Progenitor cell of endocrine pancreas (in vitro differentiated cells): ENCODE measurements at places on chromosomes 6 and 20. TPM values are rescaled to one million over a fixed set of nuclear protein-coding genes. Genes with fewer than 3 reads are reported as not detected.

DNA sequence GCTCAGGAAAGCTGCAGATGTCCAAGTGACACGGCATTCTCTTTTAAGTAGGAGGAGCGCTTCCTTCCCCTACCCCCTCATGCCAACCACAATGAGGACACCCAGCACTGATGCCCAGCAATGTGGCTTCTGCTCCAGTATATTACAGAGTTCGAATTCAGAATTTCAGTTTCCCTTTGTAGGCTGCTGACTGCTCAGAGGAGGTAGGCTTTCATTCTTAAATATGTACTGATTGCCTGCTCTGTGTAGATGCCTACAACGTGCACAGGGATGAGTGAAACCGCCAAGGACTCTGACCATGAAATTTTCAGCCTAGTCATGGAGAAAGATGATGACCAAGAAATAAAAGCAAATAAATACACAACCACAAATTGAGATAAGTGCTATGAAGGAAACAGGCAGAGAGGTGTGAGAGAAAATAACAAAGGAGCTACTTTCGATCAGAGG is 50.9 kb upstream of the TNFAIP3 start:
- H3K4me1 ChIP-seq, result peaks cover 3% of the 10 kb centered on the region
- H3K27me3 ChIP-seq, result no peaks in the 10 kb centered on the region
- no peak for DNase-seq
- H3K27ac ChIP-seq, result no peak overlapping the region
- no peak overlapping the region for H3K4me3 ChIP-seq

The COX4I2 gene
- total RNA-seq, result not detected in 2 replicates

- H3K27ac ChIP-seq, result no peak overlapping the region
- no peaks in the 10 kb centered on the region for H3K27me3 ChIP-seq
- H3K4me1 ChIP-seq, result peaks cover 11% of the 10 kb centered on the region
- peaks cover 27% of the 10 kb centered on the region for H3K36me3 ChIP-seq
- no peak overlapping the region for H3K4me3 ChIP-seq
Measured at GRCh38 chr6:13299403-13299821, 28.9 kb downstream of the TBC1D7 start.

The OPRM1 gene
- total RNA-seq, result not detected in 2 replicates

DNA sequence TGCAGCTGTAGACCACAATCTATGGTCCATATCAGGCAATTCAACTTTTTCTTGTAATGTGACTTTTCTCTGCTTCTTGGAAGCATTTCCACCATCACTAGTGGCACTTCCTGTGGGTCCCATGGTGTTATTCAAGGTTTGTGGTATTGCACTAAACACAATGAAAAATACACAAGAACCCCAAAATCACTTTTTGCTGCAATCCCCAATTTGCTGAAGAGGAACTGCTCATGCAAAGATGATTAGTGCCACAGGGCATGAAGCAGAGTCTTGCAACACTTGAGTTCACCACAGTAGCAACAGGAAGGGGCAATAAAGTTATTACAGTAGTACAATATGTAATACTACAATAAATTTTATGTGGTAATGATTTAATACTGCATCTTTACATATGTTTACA is 16.8 kb upstream of the TAAR1 start:
- H3K4me3 ChIP-seq, result no peak overlapping the region
- H3K27ac ChIP-seq, result no peak overlapping the region
- H3K27me3 ChIP-seq, result no peaks in the 10 kb centered on the region
- DNase-seq, result no peak

DNA sequence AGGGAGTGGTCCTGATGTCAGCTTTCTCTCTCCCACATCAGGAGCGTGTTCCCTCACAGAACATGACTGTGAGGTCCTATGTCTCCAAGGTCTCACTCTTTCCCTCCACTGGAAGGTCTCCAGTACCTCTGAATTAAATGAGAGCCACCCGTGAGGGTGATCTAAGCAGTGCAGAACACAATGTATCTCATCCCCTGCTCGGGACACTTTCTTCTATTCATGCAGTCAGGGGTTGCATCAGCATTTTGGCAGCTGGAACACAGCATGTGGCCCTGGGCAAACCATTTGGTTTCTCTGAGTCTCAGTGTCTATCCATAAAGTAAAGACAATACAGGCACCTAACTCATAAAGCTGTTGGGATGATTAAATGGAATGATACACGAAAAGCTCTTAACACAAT is 34.2 kb downstream of the MAFB start:
- H3K36me3 ChIP-seq, result no peaks in the 10 kb centered on the region
- peaks cover 6% of the 10 kb centered on the region for H3K27me3 ChIP-seq
- no peak for DNase-seq
- H3K27ac ChIP-seq, result no peak overlapping the region
- H3K4me1 ChIP-seq, result no peaks in the 10 kb centered on the region

The HTR1E gene
- total RNA-seq, result 0.13 TPM in 1 of 2 replicates, not detected in the other

DNA sequence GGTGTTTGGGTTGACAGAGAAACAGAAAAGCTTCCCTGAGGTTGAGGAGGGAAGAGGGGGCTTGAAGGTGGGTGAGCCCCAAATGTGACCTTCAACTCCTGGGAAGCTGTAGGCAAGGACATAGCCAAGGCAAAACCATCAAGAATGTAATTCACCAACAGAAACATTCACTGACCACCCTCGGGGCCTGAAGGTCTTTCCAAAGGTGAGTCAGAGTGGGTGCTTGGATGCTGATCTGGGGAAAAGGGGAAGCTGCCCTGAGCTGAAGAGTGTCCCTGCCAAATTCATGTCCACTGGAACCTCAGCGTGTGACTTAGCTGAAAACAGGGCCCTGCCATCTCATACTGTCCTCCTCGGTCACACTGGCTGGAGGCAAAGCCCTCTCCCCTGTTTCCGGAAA is 234.2 kb upstream of the SULF2 start:
- DNase-seq, result no peak
- no peaks in the 10 kb centered on the region for H3K36me3 ChIP-seq
- no peak overlapping the region for H3K27ac ChIP-seq
- peaks cover 5% of the 10 kb centered on the region for H3K4me1 ChIP-seq
- H3K27me3 ChIP-seq, result peaks cover 2% of the 10 kb centered on the region

The PSMA7 gene
- 221 and 234 TPM in 2 replicates for total RNA-seq

DNA sequence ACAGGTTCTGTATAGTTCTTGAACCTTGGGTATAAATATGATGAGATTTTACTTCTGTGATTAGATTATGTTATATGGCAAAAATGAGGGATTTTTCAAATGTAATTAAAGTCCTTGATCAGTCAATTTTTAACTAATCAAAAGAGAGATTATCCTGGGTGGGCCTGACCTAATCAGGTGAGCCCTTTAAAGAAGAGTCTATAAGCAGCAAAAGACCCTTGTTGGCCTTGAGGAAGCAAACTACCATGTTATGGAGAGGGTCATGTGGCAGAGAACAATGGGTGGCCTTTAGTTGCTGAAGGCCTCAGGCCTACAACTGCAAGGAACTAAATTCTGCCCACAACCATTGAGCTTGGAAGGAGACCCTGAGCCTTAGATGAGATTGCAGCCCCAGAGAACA is 102.5 kb upstream of the RIPOR2 start:
- no peak for DNase-seq
- peaks cover 14% of the 10 kb centered on the region for H3K4me1 ChIP-seq
- H3K36me3 ChIP-seq, result no peaks in the 10 kb centered on the region
- H3K4me3 ChIP-seq, result no peak overlapping the region
- H3K27me3 ChIP-seq, result no peaks in the 10 kb centered on the region
- no peak overlapping the region for H3K27ac ChIP-seq

GRCh38 chr20:47785311-47785853 is at the start of gene SULF2:
SULF2 (minus strand) TSS chr20:47785481; CDS start chr20:47757363, 28,118 bp downstream.
- H3K4me3 ChIP-seq, result peak within 1 kb of the TSS; percentile 94
- H3K27me3 ChIP-seq, result peaks cover 12% of the 10 kb centered on the region
- H3K4me1 ChIP-seq, result peaks cover 29% of the 10 kb centered on the region
- peak; percentile 34 for DNase-seq
- H3K27ac ChIP-seq, result peak within 1 kb of the TSS; percentile 99

GRCh38 chr6:52514514-52514913 is 62.3 kb downstream of the TRAM2 start:
- no peaks in the 10 kb centered on the region for H3K27me3 ChIP-seq
- no peak overlapping the region for H3K4me3 ChIP-seq
- no peak for DNase-seq

- H3K27me3 ChIP-seq, result peaks cover 15% of the 10 kb centered on the region
- no peaks in the 10 kb centered on the region for H3K36me3 ChIP-seq
- no peak for DNase-seq
- H3K4me1 ChIP-seq, result no peaks in the 10 kb centered on the region
Measured at GRCh38 chr6:136624347-136624746, 74.1 kb upstream of the MAP7 start.

The PAX1 gene
- 1.3 and 3.3 TPM in 2 replicates for total RNA-seq

DNA sequence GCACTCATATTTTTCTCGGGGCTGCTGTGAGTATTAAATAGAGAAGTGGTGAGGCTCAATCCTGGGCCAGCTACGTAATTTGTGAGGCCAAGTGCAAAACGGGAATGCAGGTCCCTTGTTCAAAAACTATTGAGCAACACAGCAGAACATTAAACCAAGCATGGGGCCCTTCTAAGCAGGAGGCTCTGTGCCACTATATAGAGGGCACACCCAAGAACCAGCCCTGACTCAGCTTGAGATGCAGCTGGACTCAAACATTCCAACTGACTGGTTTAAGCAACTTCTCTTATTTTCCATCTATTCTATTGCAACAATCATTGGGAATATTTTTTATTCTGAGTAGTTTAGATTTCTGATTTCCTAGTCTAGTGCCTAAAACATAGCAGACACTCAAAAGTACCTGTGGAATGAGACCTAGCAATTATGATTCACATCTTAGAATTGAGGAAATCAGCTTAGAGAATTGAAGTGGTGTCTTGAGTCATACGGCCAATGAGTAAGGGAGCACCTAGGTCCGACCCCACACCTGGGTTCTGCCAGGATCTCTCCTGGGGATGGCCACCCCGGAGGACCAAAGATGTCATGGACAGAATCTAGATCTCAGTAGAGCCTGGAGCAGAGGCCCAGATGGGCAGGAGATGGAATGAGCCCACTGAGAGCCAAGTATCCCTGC is 1.3 kb downstream of the SIRPB2 start:
- H3K27ac ChIP-seq, result no peak overlapping the region
- peaks cover 25% of the 10 kb centered on the region for H3K27me3 ChIP-seq
- no peak for DNase-seq
- H3K36me3 ChIP-seq, result no peaks in the 10 kb centered on the region

DNA sequence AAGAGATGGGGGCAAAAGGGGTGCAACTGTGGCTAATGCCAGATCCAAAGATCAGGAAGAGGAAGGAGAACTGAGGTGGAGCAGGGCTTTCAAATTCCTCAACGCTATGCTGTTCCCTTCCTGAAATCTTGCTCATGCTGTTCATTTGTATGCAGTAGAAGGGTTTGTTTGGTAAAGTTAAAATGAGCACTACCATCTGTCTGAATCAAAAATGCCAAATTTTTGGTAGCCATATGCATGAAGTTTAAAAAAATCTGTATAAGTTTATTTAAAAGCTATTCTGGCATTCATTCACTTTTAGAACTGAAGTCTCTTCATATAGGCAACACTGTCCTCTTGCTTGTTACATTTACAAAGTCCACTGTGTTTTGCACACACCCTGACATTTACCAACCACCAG is 82.2 kb downstream of the FAM229B start:
- H3K36me3 ChIP-seq, result no peaks in the 10 kb centered on the region
- H3K27me3 ChIP-seq, result peaks cover 30% of the 10 kb centered on the region
- H3K4me3 ChIP-seq, result no peak overlapping the region
- H3K27ac ChIP-seq, result no peak overlapping the region

The VWA7 gene
- total RNA-seq, result 9.5 and 11.6 TPM in 2 replicates

GRCh38 chr6:144122861-144123260 is 27.5 kb upstream of the STX11 start:
- no peaks in the 10 kb centered on the region for H3K27me3 ChIP-seq
- H3K27ac ChIP-seq, result no peak overlapping the region
- no peaks in the 10 kb centered on the region for H3K36me3 ChIP-seq

DNA sequence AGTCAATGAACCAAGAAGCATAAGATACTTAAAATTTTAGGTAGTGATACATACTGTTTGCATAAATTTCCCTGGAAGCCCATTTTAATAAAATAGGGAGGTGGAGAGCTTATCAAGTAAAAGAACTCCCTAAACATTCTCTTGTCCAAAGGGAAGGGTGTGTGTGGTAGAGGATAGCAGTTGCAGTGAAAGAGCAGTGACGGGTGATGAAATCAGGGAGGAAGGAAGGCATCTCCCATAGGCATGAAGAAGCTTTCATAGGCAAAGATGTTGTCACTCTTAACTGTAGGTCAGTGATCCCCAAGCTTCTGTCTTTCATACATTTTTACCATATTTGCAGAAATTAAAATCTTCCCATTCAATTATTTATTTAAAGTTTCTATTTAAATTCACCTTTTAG is 60.0 kb upstream of the ZNF831 start:
- no peak overlapping the region for H3K27ac ChIP-seq
- no peaks in the 10 kb centered on the region for H3K36me3 ChIP-seq
- DNase-seq, result no peak

- DNase-seq, result no peak
- H3K4me3 ChIP-seq, result no peak overlapping the region
- peaks cover 11% of the 10 kb centered on the region for H3K27me3 ChIP-seq
- no peak overlapping the region for H3K27ac ChIP-seq
- peaks cover 4% of the 10 kb centered on the region for H3K4me1 ChIP-seq
Measured at GRCh38 chr6:142694054-142694453, 250.9 kb downstream of the HIVEP2 start.
